ENCODE measurements at places on chromosomes 2 and 18.
A peak's percentile ranks its signal among the peaks of the same experiment; 100 is the strongest.

- no peak for DNase-seq
Observed at GRCh38 chr2:231223458-231223976, 25.1 kb downstream of the ARMC9 start.

GRCh38 chr2:13009027-13009642 is 292.4 kb downstream of the TRIB2 start:
- DNase-seq: no peak

- peak; percentile 27 for DNase-seq
Observed at GRCh38 chr2:171482877-171483276, 39.4 kb upstream of the CYBRD1 start.

GRCh38 chr2:121078899-121079298 is 206.1 kb downstream of the TFCP2L1 start:
- DNase-seq: no peak

GRCh38 chr2:195322324-195322723 is 334.7 kb upstream of the SLC39A10 start:
- peak; percentile 7 for DNase-seq

- no peak for DNase-seq
Observed at GRCh38 chr2:70050631-70051425, 36.4 kb upstream of the PCBP1 start.

DNA sequence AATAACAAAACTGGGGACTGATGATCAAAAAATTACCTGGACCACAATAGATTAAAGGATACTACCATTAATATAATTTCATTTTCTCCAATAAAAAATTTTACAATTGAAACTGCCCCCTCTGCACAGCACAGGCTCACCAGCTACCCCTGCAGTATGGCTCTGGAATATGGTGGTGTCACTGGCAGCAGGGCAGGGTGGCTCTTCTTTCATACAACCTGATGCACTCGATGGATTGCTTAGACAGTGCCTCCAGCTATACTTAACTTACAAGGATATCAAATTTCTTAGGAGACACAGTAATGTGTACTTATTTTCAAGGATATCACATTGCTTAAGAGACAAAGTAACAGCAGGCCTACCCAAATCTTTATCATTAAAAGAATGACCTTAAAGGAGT is 124.0 kb downstream of the PRELID3A start:
- no peak for DNase-seq

GRCh38 chr2:218028562-218029348 is 26.0 kb upstream of the TNS1 start:
- DNase-seq: no peak

All from fibroblast of skin of left quadriceps (primary cell).